ENCODE measurements at places on chromosomes 1 and 21.

DNA sequence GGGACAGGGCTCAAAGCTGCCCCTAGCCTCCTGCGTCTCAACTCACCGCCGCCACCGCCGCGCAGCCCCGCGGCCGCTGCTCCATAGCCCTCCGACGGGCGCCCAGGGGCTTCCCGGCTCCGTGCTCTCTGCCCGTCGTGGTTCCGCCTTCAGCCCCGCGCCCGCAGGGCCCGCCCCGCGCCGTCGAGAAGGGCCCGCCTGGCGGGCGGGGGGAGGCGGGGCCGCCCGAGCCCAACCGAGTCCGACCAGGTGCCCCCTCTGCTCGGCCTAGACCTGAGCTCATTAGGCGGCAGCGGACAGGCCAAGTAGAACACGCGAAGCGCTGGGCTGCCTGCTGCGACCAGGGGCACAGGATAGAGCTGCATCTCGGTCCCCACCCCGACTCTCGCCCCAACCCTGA lies at the start of gene TNFRSF25:
Gene TNFRSF25 (minus strand): TSS at position 151 of the 400 bp plus-strand sequence. CDS start 66 bp downstream, at position 85.
- no peak for DNase-seq

DNA sequence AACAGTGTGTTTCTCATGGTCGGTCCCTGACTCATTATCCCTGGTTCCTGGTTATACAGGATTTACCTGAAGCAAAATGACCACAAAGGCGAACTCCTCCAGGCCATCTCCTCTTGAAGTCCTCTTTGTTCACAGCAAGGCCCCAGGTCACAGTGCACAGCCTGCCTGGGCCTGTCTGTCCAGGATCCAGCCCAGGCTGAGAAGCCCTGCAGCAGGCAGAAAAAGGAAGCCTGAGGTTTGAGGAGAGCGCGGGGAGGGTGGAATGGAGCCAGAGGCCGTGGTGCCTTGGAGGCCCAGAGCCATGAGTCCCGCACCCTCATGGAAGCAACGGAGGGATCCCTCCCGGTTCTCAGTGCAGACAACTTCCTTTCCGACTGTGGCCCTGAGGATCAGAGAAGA lies 136.8 kb upstream of the IRF2BP2 start:
- DNase-seq: no peak

DNA sequence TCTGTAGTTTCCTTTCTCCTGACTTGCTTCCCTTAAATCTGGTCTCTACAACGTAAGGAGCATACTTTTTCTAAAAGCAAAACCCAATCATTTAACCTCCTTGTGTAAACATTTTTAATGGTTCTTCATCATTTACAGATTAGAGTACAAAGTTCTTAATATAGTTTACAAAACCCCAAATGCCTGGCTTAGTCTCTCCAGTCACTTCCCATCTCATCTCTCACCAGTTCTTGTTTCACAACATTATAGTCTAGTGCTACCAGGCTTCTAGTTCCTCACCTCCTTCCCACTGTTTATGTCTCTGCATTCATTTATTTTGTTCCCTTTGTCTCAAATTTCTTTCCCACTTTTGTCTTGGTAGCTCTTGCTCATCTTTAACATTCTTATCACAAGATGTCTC lies 168.4 kb downstream of the FASLG start:
- DNase-seq: no peak

- DNase-seq: no peak
Observed at GRCh38 chr1:19483691-19484090, 1.6 kb downstream of the CAPZB start.

- no peak for DNase-seq
Observed at GRCh38 chr1:150487763-150488115, 520 bp downstream of the TARS2 start.

DNA sequence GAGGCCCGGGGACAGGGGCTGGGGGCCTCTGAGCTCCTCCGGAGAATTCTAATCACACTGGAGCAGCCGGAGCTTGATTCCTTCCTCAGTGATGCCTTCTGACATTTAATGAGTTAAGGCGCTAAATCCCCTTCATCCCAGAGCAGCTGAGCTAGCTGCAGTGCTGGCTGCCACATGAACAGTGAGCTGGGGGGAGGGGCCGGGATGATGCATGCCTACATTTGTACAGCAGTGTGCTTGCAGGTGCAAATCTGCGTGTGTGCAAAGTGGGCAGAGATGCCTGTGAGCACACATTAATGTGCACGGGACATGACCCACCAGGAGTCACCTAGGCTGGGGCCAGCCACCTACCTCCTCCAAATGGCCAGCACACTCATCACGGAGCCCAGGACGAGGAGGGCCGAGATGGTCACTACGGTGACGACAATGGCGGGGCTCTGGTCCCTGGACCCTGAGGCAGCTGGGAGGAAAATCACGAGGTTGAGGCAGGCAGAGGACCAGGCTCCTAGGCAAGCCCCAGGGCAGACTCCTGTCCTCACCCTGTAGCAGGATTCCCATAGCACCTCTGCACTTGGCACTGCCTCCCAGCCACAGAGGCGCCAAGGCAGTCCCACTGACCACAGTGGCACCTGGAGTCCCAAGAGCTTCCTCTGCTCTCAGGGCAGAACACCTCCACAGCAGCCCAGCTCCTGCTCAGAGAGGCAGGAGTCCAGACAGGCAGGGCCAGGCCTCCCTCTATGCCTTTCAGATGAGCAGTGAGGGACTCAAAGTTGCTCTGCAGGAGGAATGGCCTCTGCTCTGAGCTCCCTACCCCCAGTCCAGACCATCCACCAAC lies 34.7 kb downstream of the CDCA8 start:
- DNase-seq: no peak

- no peak for DNase-seq
Observed at GRCh38 chr1:45621501-45621836, 2.4 kb downstream of the CCDC17 start.

DNA sequence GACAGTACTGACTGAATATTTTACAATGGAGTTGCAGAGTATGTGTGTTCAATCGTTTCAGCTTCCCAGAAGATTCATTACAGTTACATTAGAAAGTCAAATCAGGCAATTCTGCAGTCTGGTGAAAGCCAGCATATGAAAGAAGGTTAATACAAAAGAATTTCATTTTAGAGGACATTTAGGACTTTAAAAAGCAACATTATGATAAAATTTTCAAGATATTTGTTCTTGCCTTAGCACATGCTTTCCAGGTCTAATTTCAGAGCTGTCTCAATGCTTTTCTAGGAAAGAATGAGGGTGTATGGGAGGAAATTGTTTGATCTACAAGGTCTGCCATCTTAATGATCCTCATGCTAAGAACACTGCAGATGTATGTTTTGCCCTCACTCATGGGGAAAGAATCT lies 63.2 kb downstream of the RERE start:
- no peak for DNase-seq

GRCh38 chr21:46217511-46218196 lies 10.9 kb downstream of the LSS start:
- DNase-seq: no peak

GRCh38 chr1:245466261-245466660 lies 311.5 kb downstream of the KIF26B start:
- no peak for DNase-seq

DNA sequence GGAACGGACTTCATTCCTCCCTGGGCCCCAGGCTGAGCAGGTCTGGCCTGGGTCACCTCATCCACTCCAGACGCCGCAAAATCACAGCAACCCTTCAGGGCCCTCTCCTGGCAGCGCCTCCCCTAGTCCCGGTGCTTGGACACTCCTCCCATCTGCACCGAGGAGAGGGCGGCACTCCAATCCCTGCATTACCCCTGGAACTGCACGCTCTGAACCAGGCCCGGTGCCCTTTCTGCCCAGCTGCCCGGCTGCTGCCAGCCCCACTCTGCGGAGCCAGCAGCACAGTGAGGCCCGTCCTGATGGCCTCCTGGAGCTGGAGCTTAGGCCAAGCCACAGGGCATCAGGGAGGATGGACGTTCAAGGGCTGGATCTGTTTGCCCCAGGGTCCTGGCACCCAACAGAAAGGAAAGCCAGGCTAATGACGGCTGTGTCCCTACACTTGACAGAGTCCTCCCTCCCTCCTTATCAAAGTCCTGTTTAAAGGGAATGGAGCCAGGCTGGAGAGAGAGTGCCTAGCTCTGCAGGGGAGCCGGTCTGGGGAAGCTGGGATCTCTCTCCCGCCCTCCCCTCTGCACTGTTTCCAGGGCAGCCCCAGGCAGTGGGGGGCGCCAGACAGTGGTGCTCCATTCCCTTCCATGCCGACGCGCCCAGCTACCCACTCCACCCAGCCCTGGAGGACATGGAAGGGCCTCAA lies 12.7 kb downstream of the COL6A2 start:
- no peak for DNase-seq

DNA sequence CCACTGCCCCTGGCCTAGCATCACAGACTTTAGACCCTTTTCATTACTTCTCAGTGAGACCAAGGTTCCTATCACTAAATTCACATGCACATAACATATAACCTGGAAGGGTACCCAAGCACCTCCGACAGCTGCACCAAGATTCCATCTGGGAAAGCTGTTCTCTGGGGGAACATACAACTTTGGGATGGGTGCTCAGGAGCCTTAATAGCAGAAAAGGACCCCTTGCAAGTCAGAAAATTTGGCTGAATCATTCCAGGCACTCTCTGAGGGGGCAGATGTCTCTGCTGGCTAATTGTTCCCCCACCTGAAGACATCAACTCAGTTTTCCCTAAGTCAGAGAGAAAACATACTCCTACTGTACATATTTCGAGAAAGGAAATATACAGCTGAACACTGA lies 41.3 kb upstream of the PSEN2 start:
- DNase-seq: no peak

GRCh38 chr1:11072216-11072917 lies 12.5 kb upstream of the SRM start:
- DNase-seq: no peak

DNA sequence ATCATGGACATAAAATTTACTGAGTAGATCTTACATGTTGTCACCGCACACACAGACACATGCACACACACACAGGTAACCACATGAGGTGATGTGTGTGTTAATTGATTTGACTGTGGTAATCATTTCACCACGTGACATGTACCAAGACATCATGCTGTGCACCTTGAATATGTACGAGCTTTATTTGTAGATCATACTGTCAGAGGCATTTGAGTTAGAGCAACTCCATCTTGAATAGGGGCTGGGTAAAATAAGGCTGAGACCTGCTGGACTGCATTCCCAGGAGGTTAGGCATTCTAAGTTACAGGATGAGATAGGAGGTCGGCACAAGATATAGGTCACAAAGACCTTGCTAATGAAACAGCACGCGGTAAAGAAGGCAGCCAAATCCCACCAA lies 31.7 kb upstream of the TRIM17 start:
- no peak for DNase-seq

DNA sequence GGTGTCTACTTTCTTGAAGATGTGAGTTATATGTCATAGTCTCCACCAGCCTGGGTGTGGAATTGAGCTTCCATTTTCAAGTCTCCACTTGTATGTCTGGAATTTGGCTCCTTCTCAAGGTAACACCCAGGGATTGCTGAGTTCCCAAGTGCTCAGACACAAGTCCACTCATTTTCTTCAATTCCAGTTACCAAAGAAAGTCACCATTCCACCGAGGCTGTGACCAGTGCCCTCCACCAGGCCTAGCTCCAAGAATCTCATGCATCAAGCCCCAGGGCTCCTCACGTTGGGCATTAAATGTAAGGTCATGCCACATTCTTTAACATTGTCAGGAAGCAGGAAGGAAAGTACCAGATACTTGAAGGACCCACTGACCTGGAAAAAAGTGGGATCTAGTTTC lies 2.4 kb upstream of the RAB4A start:
- DNase-seq: no peak

DNA sequence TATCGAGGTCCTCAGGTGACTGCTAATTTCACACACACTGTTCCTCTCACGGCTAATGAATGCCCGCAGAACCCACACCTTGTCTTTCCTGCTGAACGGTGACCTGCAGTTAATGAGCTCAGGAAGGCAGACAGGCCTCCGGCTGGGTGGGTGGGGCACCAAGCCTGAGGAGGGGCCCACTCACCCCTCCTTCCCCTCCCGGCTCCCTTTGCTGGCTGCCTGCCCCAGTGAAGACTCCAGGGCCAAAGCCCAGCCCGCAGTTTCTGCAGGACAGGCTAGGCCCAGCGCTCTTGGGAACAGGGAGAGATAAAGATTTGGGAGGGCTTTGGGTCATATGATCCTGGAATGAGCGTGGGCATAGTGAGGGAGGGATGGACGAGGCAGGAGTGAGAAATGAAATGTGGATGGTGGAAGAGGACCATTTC lies 26.4 kb downstream of the FOXO6 start:
- DNase-seq: peak; percentile 73

- DNase-seq: no peak
Observed at GRCh38 chr1:230144758-230145504, 77.9 kb downstream of the GALNT2 start.

- no peak for DNase-seq
Observed at GRCh38 chr1:63173161-63173560, 149.2 kb upstream of the FOXD3 start.

DNA sequence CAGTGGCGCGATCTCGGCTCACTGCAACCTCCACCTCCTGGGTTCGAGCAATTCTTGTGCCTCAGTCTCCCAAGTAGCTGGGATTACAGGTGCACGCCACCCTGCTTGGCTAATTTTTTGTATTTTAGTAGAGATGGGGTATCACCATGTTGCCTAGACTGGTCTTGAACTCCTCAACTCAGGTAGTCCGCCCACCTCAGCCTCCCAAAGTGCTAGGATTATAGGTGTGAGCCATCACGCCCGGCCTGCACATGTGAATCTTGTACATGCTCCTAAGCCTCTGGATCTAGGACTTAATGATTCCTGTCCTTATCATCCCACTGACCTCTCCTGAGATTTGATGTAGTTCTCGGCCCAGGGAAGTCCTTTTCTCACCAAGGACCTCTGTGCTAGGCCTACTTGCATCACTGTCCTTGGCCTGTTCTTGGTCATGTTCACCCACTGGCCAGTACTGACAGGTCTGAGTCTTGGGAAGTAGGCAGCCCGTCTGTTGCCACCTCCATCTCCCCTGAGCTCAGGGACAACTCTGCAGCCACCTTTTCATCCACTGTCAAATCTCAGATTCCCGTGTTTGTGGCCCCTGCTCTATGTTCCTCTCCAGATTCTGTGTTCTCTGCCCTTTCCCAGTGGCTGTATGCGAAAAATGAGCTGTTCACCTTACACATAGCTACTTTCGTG lies 9.4 kb downstream of the HYI start:
- DNase-seq: no peak

GRCh38 chr21:43608225-43608624 lies 51.1 kb downstream of the HSF2BP start:
- no peak for DNase-seq

DNA sequence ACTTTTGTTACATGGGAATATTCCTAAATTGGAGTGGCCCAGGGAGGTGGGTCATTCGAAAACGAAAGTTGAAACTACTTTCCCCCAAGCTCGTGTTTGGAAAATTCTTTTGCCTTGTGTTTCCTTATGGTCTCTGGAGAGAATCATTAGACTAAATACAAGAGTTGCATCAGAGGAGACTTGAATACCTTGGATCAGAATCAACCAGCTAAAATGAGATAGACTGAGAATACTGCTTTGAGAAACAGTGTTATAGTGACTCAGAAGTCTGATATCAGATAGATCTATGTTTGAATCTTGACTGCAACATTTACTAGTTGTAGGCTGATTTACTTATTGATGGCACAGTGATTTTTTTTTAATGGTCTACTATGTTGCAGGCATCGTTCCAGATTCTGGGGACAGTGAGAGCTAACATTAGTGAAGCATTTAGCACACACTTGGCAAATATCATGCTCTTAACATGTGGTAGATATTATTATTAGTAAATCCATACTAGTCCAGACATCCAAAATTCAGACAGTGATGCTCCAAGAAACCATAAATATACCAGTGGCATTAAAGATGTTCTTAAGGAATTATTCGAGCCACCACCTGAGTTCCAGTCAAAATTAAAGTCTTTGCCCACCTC lies 12.9 kb upstream of the ACTN2 start:
- no peak for DNase-seq

- no peak for DNase-seq
Observed at GRCh38 chr1:156847591-156848460, 11.1 kb downstream of the INSRR start.

Data from NCI-H1436 treated with DMSO at 0.1 percent for 48 hours (cell line).